ENCODE measurements at places on chromosomes 16 and 17.

GRCh38 chr16:58057121-58057520, 31.6 kb downstream of the MMP15 start:
- DNase-seq, result no peak

GRCh38 chr16:11550791-11551498, 35.8 kb downstream of the LITAF start:
- no peak for DNase-seq

DNA sequence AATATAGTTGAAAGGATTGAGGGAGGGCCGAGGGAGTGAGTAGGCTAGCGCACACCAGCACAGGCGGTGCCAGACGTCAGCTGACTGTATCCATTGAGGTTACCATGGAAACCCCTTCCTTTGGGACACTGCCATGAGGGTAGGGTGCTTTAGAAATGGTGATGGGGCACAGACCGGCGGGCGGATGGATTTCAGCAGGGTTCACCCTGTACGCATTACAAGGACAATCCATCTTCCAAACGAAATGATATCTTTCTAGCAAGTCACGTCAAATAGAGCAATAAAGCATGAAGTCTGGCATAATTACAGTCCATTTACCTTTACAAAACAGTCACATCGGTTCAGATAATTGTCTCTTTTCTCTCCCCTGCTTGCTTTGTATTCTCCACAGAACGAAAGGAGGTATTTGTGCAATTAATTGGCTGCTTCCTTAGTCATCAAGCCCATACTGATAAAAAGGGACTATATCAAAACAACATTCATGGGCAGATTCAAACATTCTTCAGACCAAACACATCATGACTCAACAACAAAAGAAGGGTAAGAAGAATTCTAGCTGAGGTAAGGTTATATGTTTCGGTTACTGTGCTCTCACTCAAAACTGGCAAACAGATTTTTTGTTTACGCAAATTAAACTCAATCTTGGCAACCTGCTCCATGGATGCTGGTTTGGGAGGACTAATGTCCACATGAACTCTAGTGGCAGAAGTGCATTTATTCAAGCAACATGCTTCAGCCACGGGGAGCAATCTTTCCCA, 140.6 kb downstream of the CDK5R1 start:
- DNase-seq, result peak; percentile 40

DNA sequence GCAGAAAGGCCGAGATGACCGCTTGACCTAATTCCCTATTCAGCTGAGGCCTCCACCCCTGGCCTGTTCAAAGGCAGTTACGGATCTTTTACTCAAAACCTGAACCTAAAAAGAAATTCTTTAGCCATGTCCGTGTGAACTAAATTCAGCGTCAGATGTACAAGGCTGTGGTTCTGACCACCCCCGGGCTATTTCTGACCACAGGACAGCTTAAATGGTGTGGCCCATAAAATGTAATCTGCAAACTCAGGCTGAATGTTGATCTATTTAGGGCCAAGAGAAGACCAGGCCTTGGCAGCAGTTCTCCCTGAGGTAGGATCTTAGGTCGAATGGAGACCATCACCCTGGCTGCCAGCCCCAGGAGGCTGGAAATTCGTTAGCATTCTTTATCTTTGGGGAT, 485.5 kb downstream of the WWOX start:
- DNase-seq, result no peak

- no peak for DNase-seq
These were observed 42.0 kb downstream of the WNT3 start for GRCh38 chr17:46776298-46777005.

DNA sequence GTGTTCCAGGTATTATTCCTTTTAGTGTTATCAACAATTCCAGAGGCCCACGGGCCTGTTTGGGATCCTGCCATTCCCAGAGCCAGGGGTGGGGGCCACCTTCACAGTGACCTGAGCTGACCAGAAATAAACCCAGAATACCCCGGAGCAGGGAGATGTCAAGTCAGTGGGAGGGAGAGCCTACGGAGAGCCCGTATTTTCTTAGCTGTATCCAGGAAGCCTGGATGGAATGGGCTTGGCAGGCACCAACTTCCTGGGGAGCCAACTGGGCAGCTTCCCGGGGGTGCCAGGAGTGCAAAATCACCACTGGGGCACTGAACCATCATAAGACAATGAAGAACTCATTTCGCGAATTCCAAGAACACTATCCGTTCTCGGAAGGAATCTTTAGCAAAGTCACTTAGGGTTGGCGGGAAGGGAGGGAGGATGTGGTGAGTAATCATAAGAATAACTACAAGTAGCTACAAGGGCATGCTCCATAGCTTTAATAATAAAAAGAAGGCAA, 13.2 kb upstream of the MRTFB start:
- no peak for DNase-seq

DNA sequence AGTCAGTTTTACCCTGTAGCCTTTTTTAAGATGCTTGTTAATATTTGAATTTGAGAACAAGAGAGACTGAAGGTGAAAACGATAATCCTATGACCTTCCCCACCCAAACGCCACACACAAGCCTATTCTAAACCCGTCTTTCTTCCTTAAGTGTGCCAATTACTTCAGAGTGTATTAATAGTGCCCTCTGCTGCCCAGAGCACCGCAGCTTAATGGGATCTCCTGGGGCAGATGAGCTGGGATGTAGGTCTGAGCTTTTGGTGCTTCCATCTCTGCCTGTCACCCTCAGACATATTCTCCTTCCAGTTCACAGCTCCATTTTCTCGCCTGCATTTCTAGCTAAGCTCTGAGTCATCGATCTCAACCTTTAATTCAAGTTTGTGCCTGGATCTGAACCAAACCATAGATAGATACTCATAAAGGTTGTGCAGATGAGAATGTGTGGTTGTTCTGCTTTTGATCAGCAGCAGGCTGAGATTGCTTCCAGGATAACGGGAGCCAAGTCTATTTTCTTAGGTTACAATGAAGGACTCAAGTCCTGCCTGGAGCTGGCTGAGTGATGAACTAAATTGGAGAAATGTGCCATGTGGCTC, 46.4 kb upstream of the CDH13 start:
- peak; percentile 42 for DNase-seq

DNA sequence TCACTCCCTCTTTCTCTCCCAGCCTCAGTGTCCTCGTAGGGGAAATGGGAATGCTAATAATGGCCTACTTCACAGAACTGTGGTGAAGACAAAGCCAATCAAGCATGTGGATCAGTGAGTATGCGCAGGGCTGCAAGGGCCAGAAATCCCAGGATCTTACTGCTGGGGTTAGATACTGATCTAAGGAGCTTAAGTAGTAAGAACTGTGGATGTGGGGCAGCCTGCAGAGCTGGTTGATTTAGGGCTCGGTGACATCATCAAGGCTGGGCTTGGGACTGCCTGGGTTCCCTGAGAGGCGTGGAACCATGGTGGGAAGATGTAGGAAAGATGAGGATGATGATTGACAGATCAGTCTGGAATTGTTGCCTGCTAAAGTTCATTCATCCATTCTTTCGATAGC, 25.6 kb downstream of the GOSR2 start:
- DNase-seq, result no peak

GRCh38 chr17:29124135-29124924, 55.9 kb downstream of the MYO18A start:
- DNase-seq, result peak; percentile 89

DNA sequence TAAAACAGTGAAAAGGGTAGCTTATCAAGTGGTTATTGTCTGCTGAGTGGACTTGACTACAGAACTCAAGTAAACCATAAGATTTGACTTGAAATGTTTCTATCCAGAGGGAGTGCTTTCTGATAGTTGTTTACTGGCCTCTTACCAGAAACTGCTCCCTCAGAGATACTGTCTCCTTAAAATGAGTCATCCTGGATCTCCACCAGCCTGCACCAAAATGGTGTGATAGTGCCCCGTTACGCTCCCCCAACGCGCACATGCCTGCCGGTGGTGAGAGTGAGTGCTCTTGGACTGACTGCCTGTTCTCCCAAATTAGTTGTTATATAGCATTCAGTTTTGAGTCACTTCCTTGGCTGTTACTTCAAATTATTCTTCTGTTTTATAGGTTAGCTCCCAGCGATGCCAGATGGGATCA, 22.9 kb downstream of the PRCD start:
- DNase-seq, result peak; percentile 92

GRCh38 chr17:17998934-17999333, 26.3 kb downstream of the DRC3 start:
- no peak for DNase-seq

- DNase-seq, result no peak
These were observed 15.3 kb downstream of the MLYCD start for GRCh38 chr16:83914091-83914710.

- DNase-seq, result peak; percentile 90
These were observed 4.0 kb upstream of the ZC3H18 start for GRCh38 chr16:88566158-88566557.

- no peak for DNase-seq
These were observed 243.5 kb downstream of the GSG1L start for GRCh38 chr16:27819881-27820610.

- no peak for DNase-seq
These were observed 15.2 kb downstream of the SCNN1B start for GRCh38 chr16:23317266-23317661.

- DNase-seq, result no peak
These were observed 337.9 kb upstream of the DYNLRB2 start for GRCh38 chr16:80202831-80203413.

DNA sequence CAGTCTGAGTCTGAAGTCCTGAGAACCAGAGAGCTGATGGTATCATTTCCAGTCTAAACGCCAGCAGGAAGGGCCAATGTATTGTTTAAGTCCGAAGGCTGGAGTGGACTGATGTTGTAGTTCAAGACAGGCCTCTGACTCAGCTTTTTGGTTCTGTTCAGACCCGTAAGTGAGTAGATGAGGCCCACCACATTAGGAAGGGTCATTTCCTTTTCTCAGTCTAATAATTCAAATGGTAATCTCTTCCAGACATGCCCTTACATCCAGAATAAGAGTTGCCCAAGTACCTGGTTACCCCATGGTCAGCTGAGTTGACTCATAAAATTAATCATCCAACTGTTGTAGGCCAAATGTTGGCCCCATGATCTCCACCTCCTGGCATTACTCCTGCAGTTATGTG, 442.6 kb upstream of the HSBP1 start:
- DNase-seq, result peak; percentile 76

DNA sequence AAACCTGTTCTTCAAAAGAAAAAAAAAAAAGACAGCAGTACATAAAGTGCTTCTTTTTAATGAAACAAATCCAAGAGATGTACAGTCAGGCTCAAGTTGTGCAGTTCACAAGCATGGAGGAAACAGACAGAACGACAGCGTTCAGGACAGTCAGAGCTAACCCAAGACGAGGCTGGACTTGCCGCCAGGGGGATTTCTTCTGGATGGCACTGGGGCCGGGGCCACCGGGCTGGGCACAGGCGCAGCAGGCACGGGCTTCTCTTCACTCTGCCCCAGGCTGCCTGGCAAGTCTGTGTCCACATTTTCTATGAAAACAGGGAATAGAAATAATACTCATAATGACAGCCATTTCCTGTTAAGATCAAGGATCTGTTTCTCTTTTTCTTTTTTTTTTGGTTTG, 4.4 kb upstream of the NT5C start:
- no peak for DNase-seq

DNA sequence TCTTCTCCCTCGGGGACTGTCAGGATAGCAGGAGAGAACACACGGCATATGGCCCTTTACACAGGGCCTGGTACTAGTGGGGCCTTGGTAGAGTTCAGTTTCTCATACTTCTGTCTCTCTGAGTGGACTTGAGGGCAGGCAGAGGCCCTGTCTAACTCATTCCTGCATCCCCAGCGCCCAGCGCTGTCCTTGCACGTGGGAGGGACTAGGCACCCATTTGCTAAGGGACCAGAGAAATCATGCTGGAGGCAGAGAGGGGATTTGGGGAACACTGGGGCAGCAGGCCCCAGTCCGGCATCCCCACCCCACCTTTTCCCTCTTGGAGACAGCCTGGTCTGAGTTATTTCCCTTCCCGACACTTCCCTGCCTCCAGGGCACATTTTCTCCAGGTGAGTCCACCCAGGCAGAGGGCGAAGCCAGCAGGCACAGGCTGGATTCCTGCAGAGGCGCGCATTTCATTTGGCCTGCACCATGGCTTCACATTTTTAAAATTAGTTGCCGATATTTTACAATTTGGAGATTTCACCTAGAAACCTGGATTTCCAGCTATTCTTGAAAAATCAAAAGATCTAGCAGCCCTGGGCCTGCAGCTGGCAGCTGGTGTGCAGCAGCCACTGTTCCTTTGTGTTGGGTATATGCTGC, 9.7 kb upstream of the NKD1 start:
- no peak for DNase-seq

GRCh38 chr17:37179893-37180292, 195.9 kb upstream of the C17orf78 start:
- DNase-seq, result peak; percentile 78

- DNase-seq, result peak; percentile 56
These were observed 45.8 kb upstream of the CIBAR2 start for GRCh38 chr16:85157813-85158742.

DNA sequence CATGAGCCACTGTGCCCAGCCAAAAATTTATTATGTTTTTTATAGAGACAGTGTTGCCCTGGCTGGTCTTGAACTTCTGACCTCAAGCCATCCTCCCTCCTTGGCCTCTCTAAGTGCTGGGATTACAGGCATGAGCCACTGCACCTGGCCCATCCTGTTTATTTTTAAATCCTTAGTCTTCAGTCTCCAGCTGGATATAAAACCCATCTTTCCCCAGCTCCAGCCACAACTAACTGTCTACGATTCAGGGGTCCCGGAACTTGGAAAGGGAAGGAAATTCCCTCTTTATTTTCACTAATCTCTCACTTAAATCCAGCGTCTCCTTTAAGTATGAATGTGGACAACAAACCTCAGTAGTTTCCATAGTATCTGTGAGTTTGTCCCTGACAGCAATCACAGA, 62.2 kb downstream of the IQCK start:
- no peak for DNase-seq

DNA sequence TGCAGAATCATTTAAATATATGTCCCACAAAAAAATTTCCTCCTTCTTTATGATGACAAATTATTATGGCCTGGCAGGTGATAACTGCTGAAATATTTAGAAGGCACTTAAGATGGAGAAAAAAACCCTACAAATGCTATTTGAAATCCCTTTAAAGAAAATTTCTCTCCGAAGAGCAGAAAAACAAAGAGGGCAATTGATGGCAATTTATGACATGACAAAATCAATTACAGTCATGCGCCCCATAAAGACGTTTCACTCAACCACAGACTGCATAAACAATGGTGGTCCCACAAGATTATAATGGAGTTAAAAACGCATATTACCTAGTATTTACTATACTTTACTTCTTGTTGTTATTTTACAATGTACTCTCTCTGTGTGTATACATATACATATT, 25.2 kb upstream of the KIF2B start:
- DNase-seq, result no peak

DNA sequence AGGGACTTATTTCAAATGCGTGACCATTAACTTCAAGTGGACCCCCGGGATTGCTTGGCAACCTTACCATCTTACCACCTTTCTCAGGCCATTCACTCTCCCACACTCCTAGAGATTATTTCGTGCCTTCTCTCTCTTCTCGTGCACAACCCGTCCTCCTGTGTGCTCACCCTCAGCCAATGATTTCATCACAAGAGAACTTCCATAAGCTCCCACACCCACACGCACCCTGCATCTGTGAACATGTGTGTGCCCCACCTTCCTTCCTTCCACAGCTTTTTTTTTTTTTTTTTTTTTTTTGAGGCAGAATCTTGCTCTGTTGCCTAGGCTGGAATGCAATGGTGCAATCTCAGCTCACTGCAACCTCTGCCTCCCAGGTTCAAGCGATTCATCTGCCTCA, 27.4 kb upstream of the CDH3 start:
- peak; percentile 29 for DNase-seq

- DNase-seq, result peak; percentile 41
These were observed 138.9 kb upstream of the CES5A start for GRCh38 chr16:56013962-56014552.
